ENCODE measurements at places on chromosomes 11 and 22. TPM values are rescaled to one million over a fixed set of nuclear protein-coding genes. Genes with fewer than 3 reads are reported as not detected.

Gene DEUP1
- not detected for total RNA-seq

Gene CD44
- total RNA-seq = 19.9 TPM

Gene SCUBE1
- 0.89 TPM for total RNA-seq

Gene GRIA4
- not detected for total RNA-seq

Gene ZMAT5
- 21.7 TPM for total RNA-seq

Gene FREY1
- total RNA-seq = not detected

Gene KIF18A
- 0.08 TPM for total RNA-seq

Gene PATE4
- not detected for total RNA-seq

Gene FAM180B
- 0.22 TPM for total RNA-seq

Gene MLC1
- 0.05 TPM for total RNA-seq

Gene TCN2
- 16.7 TPM for total RNA-seq

Gene GSTT2
- not detected for total RNA-seq

Gene PKNOX2
- 9.1 TPM for total RNA-seq

Gene KRTAP5-1
- total RNA-seq = not detected

Gene CALCA
- total RNA-seq = not detected

Gene SCN4B
- total RNA-seq = 12.6 TPM

Gene NCAM1
- 250 TPM for total RNA-seq

Gene SCARF2
- 3.0 TPM for total RNA-seq

Gene TMEM135
- total RNA-seq = 18.1 TPM

Gene NLRP6
- 0.14 TPM for total RNA-seq

Gene CRYBA4
- not detected for total RNA-seq

Gene TRPM5
- not detected for total RNA-seq

Gene ASCL2
- total RNA-seq = 0.24 TPM

Gene ABTB2
- 14.3 TPM for total RNA-seq

Gene HPS4
- 8.5 TPM for total RNA-seq

Gene SCGB1A1
- not detected for total RNA-seq

Gene MS4A6E
- total RNA-seq = not detected

Gene ISX
- not detected for total RNA-seq

Gene IL17REL
- not detected for total RNA-seq

Gene ROM1
- 2.4 TPM for total RNA-seq

Gene EPS8L2
- total RNA-seq = 7.7 TPM

Gene ABCG4
- 1.3 TPM for total RNA-seq

Gene OR6A2
- total RNA-seq = not detected

Gene BDNF
- 2.9 TPM for total RNA-seq

Gene UCP3
- 13.1 TPM for total RNA-seq

Gene TRIM5
- 9.8 TPM for total RNA-seq

Gene SHANK3
- total RNA-seq = 22.2 TPM

Gene GRAP2
- 3.5 TPM for total RNA-seq

Gene EXPH5
- total RNA-seq = 2.2 TPM

Gene BRSK2
- total RNA-seq = 1.4 TPM

Gene ART1
- 1.7 TPM for total RNA-seq

Gene NCR3LG1
- total RNA-seq = 0.73 TPM

Gene APOBEC3F
- total RNA-seq = 6.7 TPM

Gene MMP1
- not detected for total RNA-seq

Gene UFD1
- total RNA-seq = 45.8 TPM

Gene NAV2
- 14.0 TPM for total RNA-seq

Gene PLA2G3
- not detected for total RNA-seq

Gene PANX2
- total RNA-seq = 0.43 TPM

Gene GPHA2
- total RNA-seq = not detected

Gene E2F8
- 1.7 TPM for total RNA-seq

Gene DAGLA
- total RNA-seq = 4.3 TPM

Gene MUC2
- total RNA-seq = not detected

Gene SMTNL1
- not detected for total RNA-seq

Gene OVOL1
- not detected for total RNA-seq

Gene P2RX6
- total RNA-seq = 2.8 TPM

Gene C1QTNF4
- 0.24 TPM for total RNA-seq

Gene HTR3B
- not detected for total RNA-seq

Gene MCHR1
- total RNA-seq = 1.2 TPM

Data from Right ventricle myocardium inferior (tissue), 1 donor.